Stomach (tissue), 19 donors: ENCODE measurements at places on chromosomes 2 and 18. TPM values are rescaled to one million over a fixed set of nuclear protein-coding genes. Genes with fewer than 3 reads are reported as not detected.

- no peaks in the 10 kb centered on the region for H3K36me3 ChIP-seq
- H3K4me1 ChIP-seq: peaks cover 31% of the 10 kb centered on the region
- DNase-seq: no peak
- H3K27me3 ChIP-seq: no peaks in the 10 kb centered on the region
Observed at GRCh38 chr2:28327956-28328922, 64.4 kb upstream of the FOSL2 start.

Gene EHD3
- polyA plus RNA-seq: 4.0 TPM

Gene GALNT14
- 15.6 TPM for polyA plus RNA-seq

GRCh38 chr2:76478266-76479035 lies 767.7 kb upstream of the GCFC2 start:
- no peak overlapping the region for H3K4me3 ChIP-seq
- no peaks in the 10 kb centered on the region for H3K36me3 ChIP-seq
- no peak overlapping the region for H3K27ac ChIP-seq
- no peaks in the 10 kb centered on the region for H3K4me1 ChIP-seq
- DNase-seq: no peak

Gene ZNF804A
- polyA plus RNA-seq: 0.03 TPM

Gene GPR148
- not detected for polyA plus RNA-seq

Gene ZAP70
- polyA plus RNA-seq: 2.8 TPM

Gene CYP27A1
- 10.4 TPM for polyA plus RNA-seq

Gene HOXD9
- polyA plus RNA-seq: 0.68 TPM

GRCh38 chr2:162890690-162891311 lies 52.2 kb upstream of the KCNH7 start:
- H3K27me3 ChIP-seq: no peaks in the 10 kb centered on the region
- no peaks in the 10 kb centered on the region for H3K4me1 ChIP-seq
- H3K27ac ChIP-seq: no peak overlapping the region
- DNase-seq: peak; percentile 67
- no peaks in the 10 kb centered on the region for H3K36me3 ChIP-seq
- H3K4me3 ChIP-seq: no peak overlapping the region

- H3K4me3 ChIP-seq: no peak overlapping the region
- H3K27me3 ChIP-seq: peaks cover 37% of the 10 kb centered on the region
- no peak for DNase-seq
- H3K36me3 ChIP-seq: no peaks in the 10 kb centered on the region
- H3K4me1 ChIP-seq: peaks cover 6% of the 10 kb centered on the region
Observed at GRCh38 chr2:233938676-233939370, 21.6 kb downstream of the TRPM8 start.

DNA sequence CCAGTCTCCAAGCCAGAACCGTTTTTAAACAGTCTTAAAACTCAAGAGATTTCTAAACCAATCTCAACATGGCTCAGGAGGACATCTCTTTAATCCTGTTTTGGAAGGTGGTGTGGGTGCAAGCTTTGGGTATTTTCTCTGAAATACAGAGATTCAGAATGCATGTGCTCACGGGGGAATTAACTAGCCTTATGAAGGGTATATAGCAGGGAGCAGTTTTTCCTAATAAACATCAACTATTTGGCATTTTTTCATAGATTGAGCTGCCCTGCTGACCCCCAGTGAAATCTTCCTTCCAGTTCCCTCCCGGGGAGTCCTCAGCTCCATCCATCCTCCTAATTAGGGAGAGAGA lies 122.6 kb downstream of the SMAD7 start:
- H3K27ac ChIP-seq: peak overlapping the region; percentile 73
- H3K36me3 ChIP-seq: no peaks in the 10 kb centered on the region
- peaks cover 58% of the 10 kb centered on the region for H3K4me1 ChIP-seq
- peak overlapping the region; percentile 1 for H3K4me3 ChIP-seq

DNA sequence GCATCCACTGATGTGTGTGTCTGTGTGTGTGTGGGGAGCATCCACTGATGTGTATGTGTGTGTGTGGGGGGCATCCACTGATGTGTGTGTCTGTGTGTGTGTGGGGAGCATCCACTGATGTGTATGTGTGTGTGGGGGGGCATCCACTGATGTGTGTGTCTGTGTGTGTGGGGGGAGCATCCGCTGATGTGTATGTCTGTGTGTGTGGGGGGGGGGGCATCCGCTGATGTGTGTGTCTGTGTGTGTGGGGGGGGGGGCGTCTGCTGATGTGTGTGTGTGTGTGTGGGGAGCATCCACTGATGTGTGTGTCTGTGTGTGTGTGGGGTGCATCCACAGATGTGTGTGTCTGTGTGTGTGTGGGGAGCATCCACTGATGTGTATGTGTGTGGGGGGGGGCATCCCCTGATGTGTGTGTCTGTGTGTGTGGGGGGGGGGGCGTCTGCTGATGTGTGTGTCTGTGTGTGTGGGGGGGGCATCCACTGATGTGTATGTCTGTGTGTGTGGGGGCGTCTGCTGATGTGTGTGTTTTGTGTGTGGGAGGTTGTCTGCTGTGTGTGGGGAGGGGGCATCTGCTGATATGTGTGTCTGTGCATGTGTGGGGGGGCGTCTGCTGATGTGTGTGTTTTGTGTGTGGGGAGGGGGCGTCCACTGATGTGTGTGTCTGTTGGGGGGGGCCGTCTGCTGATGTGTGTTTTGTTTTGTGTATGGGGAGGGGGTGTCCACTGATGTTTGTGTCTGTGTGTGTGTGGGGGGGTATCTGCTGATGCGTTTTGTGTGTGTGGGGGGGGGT lies 125.9 kb downstream of the NFATC1 start:
- no peaks in the 10 kb centered on the region for H3K27me3 ChIP-seq
- H3K4me3 ChIP-seq: no peak overlapping the region
- DNase-seq: no peak
- no peaks in the 10 kb centered on the region for H3K36me3 ChIP-seq

- no peaks in the 10 kb centered on the region for H3K4me1 ChIP-seq
- no peaks in the 10 kb centered on the region for H3K27me3 ChIP-seq
- H3K4me3 ChIP-seq: no peak overlapping the region
- no peak for DNase-seq
- H3K36me3 ChIP-seq: no peaks in the 10 kb centered on the region
Observed at GRCh38 chr18:51522338-51522737, 324.9 kb upstream of the MEX3C start.

DNA sequence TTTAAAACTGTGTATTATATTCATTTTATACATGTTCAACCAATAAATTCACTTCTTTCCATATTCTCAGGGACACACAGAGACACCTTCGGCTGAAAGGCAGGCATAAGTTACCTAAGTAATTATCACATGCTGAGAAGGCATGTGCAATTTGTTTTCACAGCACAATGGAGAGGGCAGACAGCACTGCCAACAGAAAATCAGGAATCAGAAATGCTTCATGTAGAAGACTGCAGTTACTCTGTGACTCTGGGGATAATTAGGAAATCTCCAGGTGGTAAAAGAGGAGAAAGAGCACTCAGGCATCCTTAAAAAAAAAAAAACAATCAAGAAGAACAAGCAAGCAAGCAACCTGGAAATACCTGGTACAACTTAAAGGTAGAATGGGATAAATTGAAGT lies 49.3 kb downstream of the DSEL start:
- no peak for DNase-seq
- H3K4me3 ChIP-seq: no peak overlapping the region

DNA sequence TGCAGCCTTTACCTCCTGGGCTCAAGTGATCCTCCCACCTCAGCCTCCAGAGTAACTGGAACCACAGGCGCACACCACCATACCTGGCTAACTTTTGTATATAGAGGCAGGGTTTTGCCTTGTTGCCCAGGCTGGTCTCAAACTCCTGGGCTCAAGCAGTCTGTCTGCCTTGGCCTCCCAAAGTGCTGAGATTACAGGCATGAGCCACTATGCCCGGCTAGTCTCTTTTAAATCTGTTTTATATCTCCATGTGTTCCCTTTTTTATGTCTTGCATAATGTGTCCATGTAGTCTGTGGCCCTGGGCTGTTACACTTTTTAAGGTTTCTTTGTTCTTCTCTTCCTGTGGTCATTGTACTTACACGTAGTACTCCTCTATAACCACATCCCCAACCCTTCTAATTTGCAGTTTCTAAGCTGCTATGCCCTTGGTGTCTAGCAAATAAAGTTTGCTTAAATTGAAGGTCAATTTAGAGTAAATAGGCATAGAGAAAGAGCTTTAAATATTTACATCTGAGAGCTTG lies 168.2 kb downstream of the MCFD2 start:
- no peak overlapping the region for H3K27ac ChIP-seq
- H3K4me1 ChIP-seq: peaks cover 21% of the 10 kb centered on the region
- H3K36me3 ChIP-seq: no peaks in the 10 kb centered on the region
- peak; percentile 36 for DNase-seq
- H3K4me3 ChIP-seq: no peak overlapping the region

DNA sequence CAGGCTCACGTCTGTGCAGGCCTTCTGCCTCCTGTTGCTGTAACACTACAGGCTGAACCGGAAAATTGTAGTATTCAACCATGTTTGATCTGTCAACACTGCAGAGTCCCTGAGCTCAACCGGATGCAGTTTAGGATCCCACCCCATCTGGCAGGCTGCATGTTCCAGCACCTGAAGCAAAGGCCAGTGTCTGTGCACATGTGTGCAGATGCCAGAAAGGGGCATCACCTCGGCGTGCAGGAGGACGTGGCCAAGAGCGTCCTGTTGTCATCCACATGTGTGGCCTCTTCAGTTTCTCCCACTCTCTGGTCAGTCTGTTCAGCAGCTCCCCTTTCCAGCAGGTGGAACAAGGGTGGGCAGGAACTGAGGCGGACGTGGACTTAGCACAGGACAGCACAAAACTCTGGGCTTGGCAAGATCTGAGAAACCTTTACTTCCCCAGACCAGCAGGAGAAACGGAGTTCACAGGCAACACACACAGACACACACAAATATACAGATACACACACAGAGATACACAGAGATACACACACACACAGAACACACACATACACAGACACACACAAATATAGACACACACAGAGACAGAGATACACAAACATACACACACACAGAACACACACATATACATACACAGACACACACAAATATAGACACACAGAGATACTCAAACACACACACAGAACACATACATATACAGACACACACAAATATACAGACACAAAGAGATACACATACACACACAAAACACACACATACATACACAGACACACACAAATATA lies 111.3 kb downstream of the NDUFA10 start:
- H3K27ac ChIP-seq: no peak overlapping the region
- H3K36me3 ChIP-seq: no peaks in the 10 kb centered on the region
- peak; percentile 58 for DNase-seq
- peaks cover 3% of the 10 kb centered on the region for H3K4me1 ChIP-seq
- no peak overlapping the region for H3K4me3 ChIP-seq

- H3K27me3 ChIP-seq: no peaks in the 10 kb centered on the region
- DNase-seq: no peak
- no peak overlapping the region for H3K27ac ChIP-seq
- peaks cover 9% of the 10 kb centered on the region for H3K4me1 ChIP-seq
- H3K36me3 ChIP-seq: no peaks in the 10 kb centered on the region
- H3K4me3 ChIP-seq: no peak overlapping the region
Observed at GRCh38 chr2:14928056-14928455, 295.5 kb downstream of the LRATD1 start.

DNA sequence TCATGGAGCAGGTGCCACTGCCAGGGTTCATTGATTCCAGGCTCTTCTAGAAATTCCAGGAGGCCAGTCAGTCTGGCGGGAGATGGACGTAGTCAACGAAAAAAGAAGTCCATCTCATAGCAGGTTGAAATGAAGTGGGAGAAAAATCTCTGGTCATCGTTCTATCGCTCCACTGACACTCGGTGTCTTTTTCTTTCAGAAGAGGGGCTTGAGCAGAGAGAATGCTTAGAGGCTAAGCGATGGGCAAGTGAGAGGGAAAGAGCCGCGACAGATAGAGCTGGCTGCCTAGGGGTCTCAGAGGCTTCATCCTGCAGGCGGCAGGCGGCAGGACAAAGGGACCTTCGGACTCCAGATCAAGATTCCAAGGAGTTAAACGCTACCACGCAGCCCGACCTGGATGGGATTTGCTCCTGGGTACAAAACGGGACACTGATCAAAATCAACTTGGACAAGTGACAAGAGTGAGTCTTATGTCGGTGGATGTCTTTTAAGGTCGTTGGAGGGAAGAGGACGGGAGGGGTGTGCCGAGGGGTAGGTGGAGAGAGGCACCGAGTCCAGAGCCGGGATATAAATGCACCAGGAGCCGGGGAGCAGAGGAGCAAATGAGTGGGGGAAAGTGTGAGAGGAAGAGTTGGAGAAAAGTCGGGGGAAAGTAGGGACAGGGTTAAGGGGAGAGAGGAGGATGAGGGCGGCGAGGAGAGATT lies 677 bp upstream of the TMEM178A start:
- H3K4me3 ChIP-seq: peak overlapping the region; percentile 69
- H3K27me3 ChIP-seq: no peaks in the 10 kb centered on the region
- H3K36me3 ChIP-seq: no peaks in the 10 kb centered on the region
- no peak for DNase-seq
- peaks cover 17% of the 10 kb centered on the region for H3K4me1 ChIP-seq
